ENCODE measurements at places on chromosomes 5 and 9.
A peak's percentile ranks its signal among the peaks of the same experiment; 100 is the strongest.

- no peak for DNase-seq
- no peak overlapping the region for H3K27ac ChIP-seq
- H3K36me3 ChIP-seq = peaks cover 5% of the 10 kb centered on the region
- H3K4me1 ChIP-seq = peaks cover 14% of the 10 kb centered on the region
- H3K4me3 ChIP-seq = peak overlapping the region; percentile 95
- no peaks in the 10 kb centered on the region for H3K27me3 ChIP-seq
Observed at GRCh38 chr5:140303966-140304365, 1.1 kb upstream of the PFDN1 start.

DNA sequence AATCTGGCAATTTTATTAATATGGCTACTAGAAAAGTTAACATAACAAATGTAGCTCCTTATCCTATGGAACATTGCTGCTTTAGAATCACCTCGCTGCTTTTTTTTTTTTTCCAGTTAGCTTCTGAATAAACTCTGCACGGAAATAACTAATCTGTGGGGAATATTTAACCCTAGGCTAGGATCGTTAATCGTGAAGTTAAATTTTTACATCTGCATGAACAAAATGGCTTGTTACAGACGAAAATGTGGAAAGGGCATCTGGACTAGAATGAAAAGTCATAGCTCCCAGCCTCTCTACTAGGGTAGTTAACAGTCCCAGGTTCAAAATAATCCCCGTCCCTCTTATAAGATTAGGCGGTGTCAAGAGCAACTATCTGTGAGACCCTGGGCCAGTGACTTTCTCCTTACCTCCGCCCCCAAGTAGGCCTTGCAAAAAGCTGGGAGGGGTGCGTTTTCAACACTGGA, 470 bp upstream of the SLC22A5 start:
- H3K4me3 ChIP-seq = peak overlapping the region; percentile 79
- DNase-seq = no peak
- peak overlapping the region; percentile 93 for H3K27ac ChIP-seq
- peaks cover 27% of the 10 kb centered on the region for H3K4me1 ChIP-seq

GRCh38 chr9:126621919-126622735, 8.4 kb downstream of the LMX1B start:
- no peak for DNase-seq
- no peaks in the 10 kb centered on the region for H3K36me3 ChIP-seq
- H3K27me3 ChIP-seq = peaks cover 23% of the 10 kb centered on the region
- H3K27ac ChIP-seq = no peak overlapping the region

DNA sequence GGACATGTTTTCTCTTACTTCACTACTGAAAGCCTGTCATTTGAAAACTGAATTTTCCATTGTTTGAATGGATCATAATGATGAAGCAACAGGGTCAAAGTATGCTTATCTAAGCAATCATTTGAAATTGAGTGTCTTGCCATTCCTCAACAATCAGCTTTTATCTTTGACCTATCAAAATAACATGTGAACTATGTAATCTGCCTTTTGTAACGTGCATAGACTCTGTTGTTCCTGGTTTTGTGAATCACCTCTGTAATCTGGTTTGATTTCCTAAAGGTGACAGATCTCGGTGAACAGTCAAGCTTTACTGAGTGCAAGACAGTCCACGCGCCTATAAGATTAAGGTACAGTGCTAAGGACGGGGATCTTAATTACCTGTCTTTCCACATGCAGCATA, 3.3 kb downstream of the MEF2C start:
- no peaks in the 10 kb centered on the region for H3K27me3 ChIP-seq
- peaks cover 3% of the 10 kb centered on the region for H3K4me1 ChIP-seq
- H3K27ac ChIP-seq = peak overlapping the region; percentile 66
- H3K36me3 ChIP-seq = no peaks in the 10 kb centered on the region

DNA sequence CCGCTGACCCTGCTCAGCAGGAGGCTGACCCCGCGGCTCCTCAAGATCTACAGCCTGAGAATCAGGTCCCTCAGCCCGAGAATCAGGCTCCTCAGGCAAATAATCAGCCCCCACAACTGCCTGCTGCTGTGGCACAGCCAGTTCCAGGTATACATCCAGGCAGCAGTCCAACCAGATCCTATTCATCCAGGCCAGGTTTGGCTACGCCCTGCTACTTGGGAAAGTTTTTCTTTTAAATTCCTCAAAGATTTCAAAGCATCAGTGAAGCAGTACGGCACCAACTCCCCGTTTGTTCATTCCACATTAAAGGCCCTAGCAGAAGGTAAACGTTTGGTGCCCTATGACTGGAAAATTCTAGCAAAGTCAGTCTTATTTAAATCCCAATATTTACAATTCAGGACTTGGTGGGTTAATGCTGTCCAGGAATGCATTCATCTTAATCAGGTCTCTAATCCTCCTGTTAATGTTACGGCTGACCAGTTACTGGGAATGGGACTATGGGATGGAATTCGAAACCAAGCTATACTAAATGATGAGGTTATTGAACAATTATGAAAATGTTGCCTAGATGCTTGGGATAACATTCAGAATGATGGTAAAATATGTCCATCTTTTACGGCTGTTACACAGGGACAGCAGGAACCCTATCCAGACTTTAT, 102.3 kb downstream of the SYK start:
- H3K27me3 ChIP-seq = no peaks in the 10 kb centered on the region
- H3K27ac ChIP-seq = no peak overlapping the region
- H3K4me3 ChIP-seq = no peak overlapping the region
- no peak for DNase-seq
- no peaks in the 10 kb centered on the region for H3K36me3 ChIP-seq
- H3K4me1 ChIP-seq = no peaks in the 10 kb centered on the region

GRCh38 chr9:77375956-77376532, 198.7 kb downstream of the VPS13A start:
- H3K4me1 ChIP-seq = no peaks in the 10 kb centered on the region
- no peak for DNase-seq
- no peak overlapping the region for H3K4me3 ChIP-seq
- no peaks in the 10 kb centered on the region for H3K27me3 ChIP-seq

DNA sequence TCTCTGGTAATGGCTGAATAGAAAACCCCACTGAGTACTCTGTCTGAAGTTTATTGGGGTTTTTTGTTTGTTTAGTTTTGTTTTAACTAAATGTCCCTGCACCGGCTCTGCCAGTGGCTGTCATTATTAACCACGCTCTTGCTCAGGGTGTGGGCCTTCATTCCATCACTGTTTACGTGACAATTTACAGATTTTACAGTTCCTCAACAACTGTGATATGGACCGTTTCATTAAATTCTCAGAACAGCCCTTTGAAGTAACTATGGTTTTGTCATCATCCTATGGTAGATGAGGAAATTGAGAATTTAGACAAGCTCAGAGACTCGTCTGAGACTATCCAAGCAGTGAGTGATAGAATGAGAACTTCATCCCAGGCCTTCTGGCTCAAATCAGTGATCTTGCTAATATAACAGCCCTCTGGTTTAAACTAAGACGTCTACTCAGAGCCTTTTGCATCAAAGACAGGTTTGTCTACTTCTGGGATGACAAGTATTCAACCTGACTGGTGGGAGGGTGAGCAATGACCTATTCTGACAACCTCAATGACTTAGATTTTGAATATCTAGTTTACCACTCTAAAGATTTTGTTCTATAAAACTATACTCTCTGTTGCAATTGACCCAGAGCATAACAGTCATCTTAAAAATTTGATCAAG, 77.3 kb upstream of the MAP3K1 start:
- H3K36me3 ChIP-seq = no peaks in the 10 kb centered on the region
- no peak for DNase-seq
- no peak overlapping the region for H3K27ac ChIP-seq
- H3K27me3 ChIP-seq = no peaks in the 10 kb centered on the region

GRCh38 chr5:56817263-56818014, 2.1 kb downstream of the MAP3K1 start:
- no peaks in the 10 kb centered on the region for H3K27me3 ChIP-seq
- peak overlapping the region; percentile 55 for H3K27ac ChIP-seq
- H3K4me3 ChIP-seq = peak overlapping the region; percentile 97
- H3K4me1 ChIP-seq = peaks cover 21% of the 10 kb centered on the region
- DNase-seq = no peak
- H3K36me3 ChIP-seq = no peaks in the 10 kb centered on the region

GRCh38 chr9:93634311-93635185, 58.2 kb downstream of the PHF2 start:
- H3K27me3 ChIP-seq = no peaks in the 10 kb centered on the region
- peaks cover 94% of the 10 kb centered on the region for H3K36me3 ChIP-seq
- no peaks in the 10 kb centered on the region for H3K4me1 ChIP-seq
- no peak overlapping the region for H3K27ac ChIP-seq
- peak; percentile 35 for DNase-seq
- no peak overlapping the region for H3K4me3 ChIP-seq

Data from ascending aorta (tissue), 2 donors.